DND-41 (cell line): ENCODE measurements at places on chromosomes 2 and 18.

DNA sequence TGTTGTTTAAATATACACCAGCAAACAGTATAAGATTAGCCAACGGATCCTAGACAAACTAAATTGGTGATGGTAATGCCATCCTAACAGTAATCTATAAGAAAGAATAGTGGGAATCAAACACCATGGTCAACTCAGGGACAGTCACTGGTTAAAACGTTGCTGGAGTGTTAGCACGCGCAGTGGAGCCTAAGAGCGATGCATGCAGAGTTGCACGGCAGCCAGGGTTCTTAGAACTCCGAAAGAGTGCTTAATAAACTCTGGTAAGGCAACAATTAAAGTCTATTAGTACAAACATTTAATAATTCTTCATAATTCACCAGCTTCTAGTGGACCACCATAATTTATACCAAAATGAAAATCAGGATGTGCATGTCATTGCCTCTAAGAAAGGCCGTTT is 22.2 kb downstream of the LANCL1 start:
- H3K27me3 ChIP-seq = no peaks in the 10 kb centered on the region
- no peak overlapping the region for H3K27ac ChIP-seq
- H3K4me3 ChIP-seq = no peak overlapping the region
- H3K4me1 ChIP-seq = no peaks in the 10 kb centered on the region

- no peak overlapping the region for H3K27ac ChIP-seq
- no peaks in the 10 kb centered on the region for H3K36me3 ChIP-seq
These were observed 38.0 kb downstream of the CYP1B1 start for GRCh38 chr2:38037757-38038621.

DNA sequence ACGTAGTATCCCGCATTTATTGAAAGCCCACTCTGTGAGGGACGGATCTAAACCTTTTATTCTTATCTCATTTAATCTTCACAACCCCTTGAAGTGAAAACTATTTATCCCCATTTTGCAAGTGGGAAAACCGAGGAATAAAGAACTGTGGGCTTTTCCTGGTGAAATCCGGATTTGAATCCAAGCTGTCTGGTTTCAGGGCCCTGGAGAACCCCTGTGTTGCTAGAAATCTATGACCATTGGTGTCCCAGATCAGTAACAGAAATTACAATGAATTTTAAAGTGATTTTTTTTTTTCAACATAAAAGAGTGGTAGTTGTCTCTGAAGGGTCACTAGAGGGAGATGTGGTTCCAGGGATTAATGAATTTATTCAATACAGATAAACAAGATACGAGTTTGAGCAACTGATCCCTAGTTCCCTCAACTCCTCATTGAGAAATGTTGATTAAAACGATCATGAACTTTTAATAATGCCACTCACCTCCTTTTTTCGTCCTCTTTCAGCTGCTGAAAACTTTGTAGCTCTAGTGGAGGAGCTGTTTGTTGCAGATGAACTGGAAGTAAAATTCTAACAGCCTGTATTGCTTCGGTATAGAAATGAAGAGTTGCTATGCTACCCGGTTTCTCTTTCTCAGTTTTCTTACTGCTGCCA is 940 bp downstream of the XRCC5 start:
- no peaks in the 10 kb centered on the region for H3K27me3 ChIP-seq
- DNase-seq = no peak
- H3K4me1 ChIP-seq = peaks cover 52% of the 10 kb centered on the region
- peak overlapping the region; percentile 99 for H3K27ac ChIP-seq

- no peak for DNase-seq
- no peak overlapping the region for H3K4me3 ChIP-seq
- H3K27ac ChIP-seq = no peak overlapping the region
These were observed 18.2 kb downstream of the BMP10 start for GRCh38 chr2:68853035-68853434.

DNA sequence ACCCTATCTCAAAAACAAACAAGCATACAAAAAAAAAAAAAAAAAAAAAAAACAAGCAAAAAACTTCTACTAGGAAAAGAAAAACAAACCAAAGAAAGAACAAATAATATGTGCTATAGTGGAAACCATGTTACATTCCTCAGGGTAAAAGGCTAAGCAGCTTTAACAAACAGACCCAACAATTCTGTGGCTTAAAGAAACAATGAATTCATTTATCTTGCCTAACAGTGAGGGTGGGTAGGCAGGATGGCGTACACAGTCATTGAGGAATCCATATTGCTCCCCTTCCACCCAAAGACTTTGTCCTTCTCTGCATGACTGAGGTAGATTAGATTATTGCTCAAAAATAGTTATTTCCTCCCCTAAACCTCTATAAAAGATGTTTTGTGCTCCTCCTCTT is 63.1 kb upstream of the ITGA6 start:
- H3K36me3 ChIP-seq = no peaks in the 10 kb centered on the region
- no peaks in the 10 kb centered on the region for H3K27me3 ChIP-seq
- H3K4me3 ChIP-seq = no peak overlapping the region
- H3K27ac ChIP-seq = no peak overlapping the region

DNA sequence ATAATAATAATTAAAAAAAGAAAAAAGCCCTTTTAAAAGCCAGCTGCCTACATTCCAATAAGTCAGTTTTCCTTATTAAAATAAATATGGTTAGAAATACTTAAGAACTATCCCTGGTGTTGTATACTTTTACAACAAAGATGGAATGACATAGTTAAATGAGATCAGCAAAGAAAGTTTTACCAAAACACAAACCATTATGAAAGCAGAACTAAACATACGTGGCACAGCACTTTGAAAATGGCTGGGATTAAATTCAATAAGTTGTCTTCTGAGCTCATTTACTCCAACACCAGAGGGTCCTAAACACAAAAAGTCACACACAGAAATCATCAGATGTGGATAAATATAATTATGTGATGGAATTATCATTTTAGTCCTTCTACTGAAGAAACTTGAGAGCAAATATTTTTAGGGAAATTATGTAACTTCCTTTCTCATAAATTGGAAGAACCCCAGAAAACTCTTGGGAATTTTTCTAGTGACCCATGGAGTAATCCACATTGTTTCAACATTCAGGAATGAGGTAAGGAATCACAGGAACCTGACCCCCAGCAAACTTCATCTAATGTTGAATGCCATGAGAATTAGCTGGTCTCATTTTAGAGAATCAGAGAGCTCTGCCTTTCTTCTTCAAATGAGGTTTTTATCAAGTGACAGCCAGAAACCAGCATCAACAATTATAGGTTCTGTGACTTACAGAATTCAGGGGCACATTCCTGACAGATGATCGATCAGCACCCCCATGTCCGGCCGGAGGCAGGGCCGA is 11.5 kb upstream of the TMEM237 start:
- no peaks in the 10 kb centered on the region for H3K36me3 ChIP-seq
- H3K4me3 ChIP-seq = no peak overlapping the region
- no peak overlapping the region for H3K27ac ChIP-seq
- H3K27me3 ChIP-seq = peaks cover 23% of the 10 kb centered on the region
- no peak for DNase-seq

DNA sequence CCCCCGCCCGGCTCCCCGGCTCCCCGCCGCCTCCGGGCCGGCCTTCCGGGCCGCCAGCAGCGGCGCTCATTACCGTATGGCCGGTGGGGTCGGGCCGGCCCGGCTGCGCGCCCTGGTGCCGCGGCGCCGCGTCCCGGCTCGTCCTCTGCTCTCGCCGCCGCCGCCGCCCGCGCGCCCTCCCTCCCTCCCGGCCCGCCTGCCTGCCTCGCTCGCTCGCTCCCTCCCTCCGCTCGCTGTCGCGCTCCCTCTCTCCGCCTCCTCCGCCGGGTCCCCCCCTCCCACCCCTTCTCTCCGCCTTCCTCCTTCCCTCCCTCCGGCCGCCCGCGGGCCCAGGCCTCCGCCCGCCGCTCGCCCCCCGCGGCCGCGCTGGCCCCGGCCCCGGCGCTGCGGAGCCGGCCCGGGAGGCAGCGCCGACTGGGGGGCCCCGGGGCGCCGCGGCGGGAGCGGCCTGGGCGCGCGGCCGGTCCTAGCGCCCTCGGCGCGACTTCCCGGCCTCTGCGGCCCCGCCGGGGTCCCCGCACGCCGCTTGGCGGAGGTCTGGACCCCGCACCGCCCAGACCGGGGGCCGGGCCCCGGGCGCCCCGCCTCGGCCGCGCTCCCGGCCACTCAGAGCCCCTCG is at the start of gene DNMT3A:
DNMT3A (minus strand) TSS at position 173 of the 619 bp plus-strand sequence. CDS start 27,941 bp downstream, outside the sequence.
- DNase-seq = peak; percentile 78
- peak within 1 kb of the TSS; percentile 75 for H3K4me3 ChIP-seq
- 0 out of 2 replicates have a peak within 1 kb of the TSS, but pooled peaks have one; percentile 30 for H3K27ac ChIP-seq
- H3K4me1 ChIP-seq = peaks cover 25% of the 10 kb centered on the region
- H3K36me3 ChIP-seq = no peaks in the 10 kb centered on the region

DNA sequence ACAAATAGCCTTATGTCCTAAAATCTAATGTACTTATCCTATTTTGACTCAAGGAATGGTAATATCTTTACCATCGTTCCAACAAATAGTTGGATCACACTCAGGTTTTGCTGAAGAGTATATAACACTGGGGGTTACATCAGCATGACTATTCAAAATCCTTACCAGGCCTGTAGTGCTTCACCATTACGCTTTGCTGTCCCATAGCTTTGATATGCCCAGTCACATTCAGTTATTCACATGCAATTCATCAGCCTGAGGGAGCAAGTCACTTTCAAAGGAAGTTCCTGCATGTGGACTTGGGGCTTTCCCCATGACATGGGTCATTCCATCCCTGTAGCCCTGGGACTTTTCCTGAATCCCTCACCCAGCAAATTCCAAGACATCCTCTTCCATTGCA is 39.6 kb downstream of the FTCDNL1 start:
- no peak overlapping the region for H3K27ac ChIP-seq

DNA sequence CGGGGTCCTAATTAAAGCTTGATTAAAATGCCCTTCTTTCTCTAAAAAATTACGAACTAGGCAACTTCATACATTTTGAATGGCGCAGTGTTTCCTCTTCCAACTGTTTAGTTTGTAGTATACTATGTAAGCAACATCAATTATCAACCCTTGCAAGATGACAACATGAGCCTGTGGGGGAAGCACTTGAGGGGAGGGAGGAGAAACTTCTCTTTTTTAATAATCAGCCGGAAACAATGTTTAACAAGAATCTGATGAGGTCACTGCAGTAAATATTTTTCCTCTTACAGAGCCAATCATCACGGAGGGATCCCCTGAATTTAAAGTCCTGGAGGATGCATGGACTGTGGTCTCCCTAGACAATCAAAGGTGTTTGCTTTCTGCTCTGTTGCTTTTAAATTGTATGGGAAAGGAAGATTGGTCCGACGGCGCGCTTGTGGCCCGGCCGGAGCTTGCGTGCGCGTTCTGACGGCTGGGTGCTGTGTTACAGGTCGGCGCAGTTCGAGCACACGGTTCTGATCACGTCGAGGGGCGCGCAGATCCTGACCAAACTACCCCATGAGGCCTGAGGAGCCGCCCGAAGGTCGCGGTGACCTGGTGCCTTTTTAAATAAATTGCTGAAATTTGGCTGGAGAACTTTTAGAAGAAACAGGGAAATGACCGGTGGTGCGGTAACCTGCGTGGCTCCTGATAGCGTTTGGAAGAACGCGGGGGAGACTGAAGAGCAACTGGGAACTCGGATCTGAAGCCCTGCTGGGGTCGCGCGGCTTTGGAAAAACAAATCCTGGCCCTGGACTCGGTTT is 5.3 kb upstream of the DLX1 start:
- no peak for DNase-seq
- H3K27me3 ChIP-seq = no peaks in the 10 kb centered on the region

DNA sequence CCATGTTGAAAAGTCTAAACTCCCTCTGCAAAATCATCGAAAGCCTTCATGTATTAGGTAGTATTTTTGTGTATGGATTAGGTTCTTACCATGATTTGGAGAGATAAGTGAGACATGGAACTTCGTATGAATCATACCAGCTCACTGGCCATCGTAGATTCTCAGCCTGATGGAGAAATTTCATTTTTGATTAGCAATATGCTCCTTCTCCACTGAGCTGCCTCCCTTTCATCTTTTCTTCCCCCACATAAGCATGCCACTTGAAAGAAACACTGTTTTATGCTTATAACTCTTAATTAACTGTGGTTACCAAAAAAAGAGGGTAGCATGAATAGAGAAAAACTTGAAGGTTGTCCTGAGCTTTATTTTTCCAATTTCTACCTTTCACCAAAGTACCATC is 111.9 kb downstream of the NCK2 start:
- H3K27me3 ChIP-seq = no peaks in the 10 kb centered on the region
- H3K4me1 ChIP-seq = no peaks in the 10 kb centered on the region
- DNase-seq = no peak
- no peak overlapping the region for H3K4me3 ChIP-seq

DNA sequence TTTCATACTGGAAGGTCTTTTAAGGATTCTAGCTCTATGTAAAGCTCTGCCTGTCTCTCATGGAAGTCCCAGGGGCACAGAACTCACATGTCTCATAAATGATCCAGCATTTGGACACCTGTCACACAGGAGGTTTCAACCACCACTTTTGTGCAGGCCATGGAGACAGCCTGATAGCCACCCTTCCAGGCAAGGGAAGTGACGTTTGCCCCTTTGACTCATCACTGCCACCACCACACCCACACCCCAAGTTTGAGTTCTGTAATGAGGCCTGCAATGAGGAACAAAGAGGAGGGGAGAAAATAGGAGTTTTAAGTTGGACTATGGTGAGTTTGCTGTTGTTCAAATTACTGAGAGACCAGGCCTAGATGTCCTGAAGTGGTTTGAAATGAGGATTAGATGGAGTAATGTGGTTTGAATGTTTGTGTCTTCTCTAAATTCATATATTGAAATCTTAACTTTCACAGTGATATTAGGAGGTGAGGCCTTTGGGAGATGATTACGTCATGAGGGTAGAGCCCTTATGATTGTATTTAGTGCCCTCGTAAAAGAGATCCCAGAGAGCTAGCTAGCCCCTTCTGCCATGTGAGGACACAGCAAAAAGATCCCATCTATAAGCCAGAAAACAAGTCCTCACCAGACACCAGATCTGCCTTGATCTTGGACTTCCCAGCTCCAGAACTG is 175.3 kb upstream of the EPHA4 start:
- no peaks in the 10 kb centered on the region for H3K4me1 ChIP-seq
- no peaks in the 10 kb centered on the region for H3K27me3 ChIP-seq
- H3K4me3 ChIP-seq = no peak overlapping the region
- H3K27ac ChIP-seq = no peak overlapping the region

DNA sequence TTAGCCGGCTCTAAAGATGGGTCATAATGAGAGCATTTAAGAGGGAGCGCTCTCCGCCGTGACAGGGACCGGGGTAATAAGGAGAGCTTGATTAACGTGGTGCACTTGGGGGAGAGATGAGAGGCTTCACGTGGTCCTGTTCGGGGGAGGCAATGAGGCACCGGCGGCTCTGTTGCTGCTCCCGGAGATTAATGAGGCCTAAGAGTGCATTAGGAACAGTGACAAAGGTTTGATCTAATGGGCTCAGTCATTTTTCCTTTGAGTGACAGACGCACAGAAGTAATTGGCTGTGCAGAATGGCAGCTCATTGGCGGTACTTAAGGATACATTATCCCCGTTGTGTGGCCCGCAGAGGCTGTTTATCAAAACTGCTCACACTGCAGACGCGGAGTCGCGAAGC is 250.7 kb downstream of the GBX2 start:
- peaks cover 12% of the 10 kb centered on the region for H3K36me3 ChIP-seq
- H3K4me1 ChIP-seq = no peaks in the 10 kb centered on the region
- H3K4me3 ChIP-seq = no peak overlapping the region
- H3K27me3 ChIP-seq = no peaks in the 10 kb centered on the region
- DNase-seq = no peak

- H3K27me3 ChIP-seq = no peaks in the 10 kb centered on the region
- no peak for DNase-seq
- H3K27ac ChIP-seq = no peak overlapping the region
These were observed 102.4 kb downstream of the CABLES1 start for GRCh38 chr18:23237524-23238151.
